ENCODE measurements at places on chromosomes 12 and 14.

- DNase-seq = no peak
These were observed 53.0 kb downstream of the MSRB3 start for GRCh38 chr12:65331456-65331855.

DNA sequence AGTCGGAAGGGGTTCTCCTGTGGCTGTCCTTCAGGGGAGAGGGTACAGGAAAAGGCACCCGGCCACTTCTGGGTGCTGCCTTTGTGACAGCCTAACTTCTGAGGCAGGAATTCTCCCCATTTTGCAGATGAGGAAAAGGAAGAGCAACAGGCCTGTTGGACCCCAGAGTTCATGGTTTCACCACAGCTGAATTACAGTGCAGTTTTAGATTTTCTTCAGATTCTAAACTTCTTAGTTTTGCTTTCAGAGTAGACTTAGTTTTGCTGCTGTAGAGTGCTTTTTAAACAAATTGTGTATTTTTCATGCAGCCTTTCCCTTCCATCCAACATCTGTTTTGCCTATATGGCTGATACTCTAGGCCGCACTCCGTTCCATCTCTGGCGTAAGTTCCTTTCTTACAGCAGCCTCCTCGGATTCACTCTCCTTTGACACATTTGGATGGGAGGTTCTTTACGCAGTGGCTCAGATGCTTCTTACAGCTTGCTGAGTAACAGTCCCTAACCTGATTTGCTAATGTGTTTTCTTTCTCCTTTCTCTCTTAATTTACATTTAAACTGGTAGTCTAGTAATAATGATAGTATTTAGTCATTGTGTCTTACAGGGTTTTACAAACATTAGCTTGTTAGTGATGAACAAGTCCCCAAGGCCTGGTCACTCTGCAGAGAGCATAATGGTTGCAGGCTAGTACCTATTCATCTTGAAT is 7.8 kb downstream of the TRAF3 start:
- DNase-seq = no peak

DNA sequence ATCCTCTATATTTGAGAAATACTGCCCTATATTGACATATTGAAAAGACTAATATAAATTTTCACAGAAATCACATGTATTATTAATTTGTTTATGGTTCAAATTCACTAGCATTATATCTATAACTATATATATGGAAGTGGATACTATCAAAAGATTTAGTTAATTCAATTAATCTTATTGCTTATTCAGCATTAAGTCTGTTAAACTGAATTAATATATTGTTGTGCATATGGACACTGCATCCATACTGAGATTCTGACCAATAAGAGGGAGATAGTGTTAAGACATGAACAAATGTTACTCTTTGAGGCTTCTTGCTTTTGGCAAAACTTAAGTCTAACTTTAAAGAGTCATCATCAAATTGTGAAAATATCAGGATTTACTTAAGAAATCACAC is 52.0 kb upstream of the C12orf50 start:
- DNase-seq = no peak

GRCh38 chr14:77562681-77563080 is 53.8 kb downstream of the SPTLC2 start:
- no peak for DNase-seq
